Thyroid gland (tissue), 4 donors: ENCODE measurements at places on chromosomes 4 and X.

GRCh38 chr4:163816494-163816893 is 322.0 kb downstream of the TMA16 start:
- DNase-seq, result no peak

DNA sequence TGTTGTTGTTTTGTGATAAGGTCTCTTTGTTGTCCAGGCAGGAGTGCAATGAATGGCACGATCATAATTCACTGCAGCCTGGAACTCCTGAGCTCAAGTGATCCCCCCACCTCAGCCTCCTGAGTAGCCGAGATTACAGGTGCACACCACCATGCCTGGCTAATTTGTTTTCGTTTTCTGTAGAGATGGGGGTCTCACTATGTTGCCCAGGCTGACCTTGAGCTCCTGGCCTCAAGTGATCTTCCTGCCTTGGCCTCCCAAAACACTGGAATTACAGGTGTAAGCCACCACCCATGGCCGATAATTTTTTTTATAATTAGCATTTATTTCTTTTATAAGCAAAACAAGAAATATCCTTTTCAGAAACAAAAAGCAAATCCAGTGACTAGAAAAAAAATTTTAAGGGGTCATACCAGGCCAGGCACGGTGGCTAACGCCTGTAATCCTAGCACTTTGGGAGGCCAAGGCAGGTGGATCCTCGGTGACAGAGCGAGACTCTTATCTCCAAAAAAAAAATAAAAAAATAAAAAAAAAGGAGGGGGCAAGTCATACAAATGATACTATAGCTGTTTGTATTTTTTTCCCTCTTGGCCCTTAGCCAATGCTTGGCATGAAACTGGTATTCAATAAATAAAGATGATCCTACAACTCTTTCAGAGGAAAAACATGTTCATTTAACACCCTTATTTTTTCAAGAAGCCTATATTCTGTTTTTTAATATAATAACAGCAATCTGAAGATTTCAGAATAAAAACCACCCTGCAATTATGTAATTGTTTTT is 3.4 kb downstream of the PLAC8 start:
- no peak for DNase-seq

DNA sequence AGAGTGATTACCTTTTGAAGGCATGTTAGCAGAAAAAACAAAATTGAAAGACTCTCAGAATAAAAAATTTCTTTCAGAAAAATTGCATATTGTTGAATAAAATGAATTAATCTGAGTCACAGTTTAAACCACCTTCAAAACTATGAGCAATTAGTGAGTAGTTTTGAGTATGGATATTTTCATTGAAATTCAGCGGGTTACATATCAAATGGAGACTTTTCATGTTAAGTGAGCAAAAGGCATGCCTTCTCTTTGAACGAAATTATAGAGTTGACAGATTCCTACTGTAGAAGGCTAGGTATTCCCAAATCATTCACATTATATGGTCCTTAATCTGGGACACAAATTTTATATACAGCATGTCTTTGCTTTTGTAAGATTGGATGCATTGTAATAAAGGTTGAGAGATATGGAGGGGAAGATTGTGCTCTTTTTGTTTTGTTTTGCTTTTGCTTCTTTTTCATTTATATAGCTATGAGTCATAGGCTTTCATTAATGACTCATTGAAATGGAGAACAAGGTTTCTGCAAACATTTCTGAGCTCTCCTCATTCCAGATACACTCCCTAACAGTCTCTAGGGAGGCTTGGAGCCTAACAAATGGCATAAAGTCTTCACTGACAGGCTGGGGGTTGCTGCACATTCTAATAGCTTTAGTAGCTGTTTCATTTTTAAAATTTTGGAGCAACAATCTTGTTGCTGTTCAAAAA is 21.6 kb downstream of the PCDH18 start:
- no peak for DNase-seq

GRCh38 chrX:116409219-116409618 is 27.2 kb upstream of the SLC6A14 start:
- DNase-seq, result no peak

- peak; percentile 74 for DNase-seq
Measured at GRCh38 chrX:102155806-102156179, at the start of gene BEX5. Gene BEX5 (minus strand): TSS chrX:102155977. CDS start chrX:102154265, 1,712 bp downstream.

DNA sequence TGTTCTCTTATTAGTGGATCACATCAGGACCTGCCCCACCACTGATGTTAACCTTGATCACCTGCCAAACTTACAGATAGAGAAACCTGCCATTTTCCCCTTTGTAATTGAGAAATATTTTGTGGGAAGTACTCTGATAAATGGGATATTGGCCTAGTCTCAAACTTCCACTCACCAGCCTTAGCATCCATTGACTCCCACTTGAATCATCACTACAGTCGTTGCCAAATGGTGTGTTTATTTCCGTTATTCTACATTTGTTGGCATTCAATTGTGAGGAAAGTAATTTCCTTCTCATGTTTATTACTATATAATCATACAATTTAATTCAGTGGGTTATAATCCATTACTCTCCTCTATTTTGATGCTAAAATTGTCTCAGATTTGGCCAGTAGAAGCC is 156.4 kb upstream of the CXCL13 start:
- DNase-seq, result no peak

GRCh38 chrX:31279359-31279758 is 207.5 kb upstream of the FTHL17 start:
- DNase-seq, result no peak

DNA sequence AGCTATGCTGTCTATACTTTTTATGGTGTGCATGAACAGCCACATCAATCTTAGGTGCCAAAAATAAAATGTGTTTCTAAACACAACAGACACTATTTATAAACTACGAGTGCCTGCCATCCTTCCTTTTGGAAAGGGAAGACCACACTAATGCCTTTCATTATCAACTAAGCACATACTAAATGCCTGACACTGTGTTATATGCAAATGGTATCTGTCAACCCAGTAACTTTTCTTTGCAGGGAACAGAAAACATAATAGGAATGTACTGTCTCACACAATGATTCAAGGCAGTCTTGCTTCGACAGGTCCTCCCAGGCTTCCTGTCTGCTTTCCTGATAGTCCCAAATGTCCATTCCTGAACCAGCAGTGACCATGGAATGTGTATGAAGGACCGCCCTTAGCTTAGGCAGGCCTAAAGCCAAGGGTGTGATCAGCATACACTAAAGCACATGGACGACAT is 43.8 kb downstream of the ADGRA3 start:
- DNase-seq, result no peak

DNA sequence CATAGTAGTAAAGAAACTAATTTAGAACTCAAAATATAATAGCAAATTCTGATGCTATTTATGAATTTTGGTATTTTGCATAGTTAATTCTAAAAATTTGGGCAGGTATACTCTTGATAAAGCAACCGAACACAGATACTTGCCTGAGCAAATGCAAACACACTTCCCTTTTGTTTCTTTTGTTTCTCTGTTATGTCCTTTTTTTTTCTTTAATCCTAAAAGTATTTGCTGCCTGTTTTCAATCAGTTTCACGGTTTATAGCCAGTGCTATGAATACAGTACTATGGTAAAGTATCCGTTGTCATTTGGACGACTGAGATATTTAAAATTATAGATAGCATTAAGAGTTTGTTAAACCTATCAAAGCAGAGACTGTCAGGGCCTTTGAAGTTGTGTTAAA is 84.3 kb upstream of the HPRT1 start:
- DNase-seq, result no peak

- DNase-seq, result no peak
Measured at GRCh38 chr4:53477038-53477565, 99.7 kb downstream of the FIP1L1 start.

GRCh38 chr4:132770776-132771175 is 378.3 kb upstream of the PCDH10 start:
- no peak for DNase-seq

DNA sequence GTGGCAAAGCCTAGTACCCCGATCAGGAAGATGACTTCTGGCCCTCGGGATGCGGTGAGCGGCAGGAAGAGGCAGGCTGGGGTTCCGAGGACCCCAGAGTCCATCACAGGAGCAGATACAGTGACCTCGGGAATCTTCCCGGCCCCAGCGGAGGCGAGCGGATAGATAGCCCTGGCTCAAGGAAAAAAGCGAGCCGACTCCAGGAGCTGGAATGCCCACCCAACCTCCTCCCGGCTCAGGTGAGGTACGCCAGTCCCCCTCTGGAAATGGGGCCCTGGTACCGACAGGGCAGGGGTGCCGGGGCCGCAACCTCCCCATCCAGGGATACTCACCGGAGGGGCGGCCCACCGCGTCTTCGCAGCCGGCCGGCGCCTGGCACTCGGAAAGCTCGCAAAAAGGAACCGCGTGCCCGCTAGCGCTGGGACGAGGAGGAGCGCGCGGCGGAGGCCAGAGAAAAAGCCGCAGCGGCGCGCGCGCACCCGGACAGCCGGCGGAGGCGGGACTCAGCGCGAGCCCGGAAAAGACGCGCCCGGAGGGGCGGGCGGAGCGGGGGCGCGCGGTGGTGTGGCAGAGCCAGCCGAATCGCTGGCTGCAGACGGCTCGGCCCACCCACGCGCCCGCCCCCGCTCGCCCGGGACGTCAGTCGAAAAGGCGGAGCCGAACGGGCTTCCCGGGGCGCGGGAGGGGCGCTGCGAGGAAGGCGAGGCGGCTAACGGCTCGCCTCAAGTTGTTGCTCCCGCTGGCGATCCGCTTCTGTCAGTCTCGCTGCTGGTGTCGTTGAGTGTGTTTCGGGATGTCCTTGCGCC is at the start of gene ACSL4:
Gene ACSL4, minus strand, starts transcription at position 451 of the 806 bp plus-strand sequence. CDS start 49,894 bp downstream, outside the sequence.
- peak; percentile 83 for DNase-seq

DNA sequence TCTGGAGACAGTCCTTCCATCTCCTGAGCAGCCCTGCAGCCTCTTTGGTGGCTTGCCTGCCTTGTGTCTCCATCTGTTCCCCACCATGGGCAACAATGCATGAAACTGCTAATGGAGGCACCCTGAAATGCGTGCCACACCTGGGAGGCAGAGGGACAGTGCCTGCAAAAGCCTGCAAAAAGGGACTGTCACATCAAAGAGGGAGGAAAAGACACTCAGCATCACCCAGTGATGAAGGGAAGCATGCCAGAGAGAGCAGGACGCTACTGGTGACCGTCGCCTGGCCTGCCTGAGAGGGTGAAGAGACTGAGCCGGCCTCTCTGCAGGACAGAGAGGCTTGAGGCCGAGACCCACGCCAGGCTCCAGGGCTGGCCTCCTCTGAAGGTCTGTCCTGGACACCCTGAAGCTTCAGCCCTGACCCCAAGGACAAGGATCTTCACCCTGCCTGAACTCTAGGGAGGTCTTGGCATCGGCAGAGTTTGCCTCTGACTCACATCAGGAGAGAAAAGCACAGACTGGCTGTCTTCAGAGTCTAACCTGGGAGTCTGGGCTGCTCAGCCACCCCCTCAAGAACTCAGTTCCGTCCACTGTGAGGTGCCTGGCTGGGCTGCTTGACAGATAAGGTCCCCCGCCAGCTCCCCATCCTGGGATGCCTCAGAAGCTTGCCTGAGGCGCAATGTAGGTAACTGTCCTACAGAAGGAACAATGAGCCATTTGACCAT is 8.1 kb downstream of the ACSL1 start:
- no peak for DNase-seq

DNA sequence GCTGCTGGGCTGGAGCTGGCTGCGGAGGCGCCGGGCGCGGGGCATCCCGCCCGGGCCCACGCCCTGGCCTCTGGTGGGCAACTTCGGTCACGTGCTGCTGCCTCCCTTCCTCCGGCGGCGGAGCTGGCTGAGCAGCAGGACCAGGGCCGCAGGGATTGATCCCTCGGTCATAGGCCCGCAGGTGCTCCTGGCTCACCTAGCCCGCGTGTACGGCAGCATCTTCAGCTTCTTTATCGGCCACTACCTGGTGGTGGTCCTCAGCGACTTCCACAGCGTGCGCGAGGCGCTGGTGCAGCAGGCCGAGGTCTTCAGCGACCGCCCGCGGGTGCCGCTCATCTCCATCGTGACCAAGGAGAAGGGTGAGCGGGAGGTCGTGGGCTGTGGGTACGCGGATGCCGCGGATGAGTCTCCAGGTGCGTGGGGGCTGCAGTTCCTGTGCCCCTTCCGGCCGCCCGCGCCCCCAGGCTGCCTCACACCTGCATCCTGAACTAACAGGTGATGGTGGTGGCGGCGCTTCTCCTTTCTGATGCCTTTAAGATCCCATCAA is 499 bp downstream of the CYP2U1 start:
- DNase-seq, result peak; percentile 3

- no peak for DNase-seq
Measured at GRCh38 chr4:152696764-152697261, 17.0 kb upstream of the TMEM154 start.

DNA sequence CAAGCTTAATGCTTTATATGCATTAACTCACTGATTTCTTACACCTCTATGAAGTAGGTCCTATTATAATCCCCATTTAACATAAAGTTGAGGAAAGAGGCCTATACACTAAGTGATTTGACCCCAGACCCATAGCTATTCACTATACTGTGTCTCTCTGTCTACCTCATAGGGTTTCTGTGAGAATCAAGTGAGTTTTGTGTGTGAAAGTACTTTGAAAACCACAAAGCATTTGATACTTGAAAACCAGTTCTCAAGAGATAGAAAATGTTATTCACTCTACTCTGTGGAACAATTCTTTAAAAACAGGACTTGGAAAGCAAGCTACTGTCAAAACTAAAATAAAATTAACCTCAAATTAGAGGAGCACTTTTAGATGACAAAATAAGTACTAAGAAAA is 35.0 kb downstream of the SHROOM3 start:
- DNase-seq, result no peak

DNA sequence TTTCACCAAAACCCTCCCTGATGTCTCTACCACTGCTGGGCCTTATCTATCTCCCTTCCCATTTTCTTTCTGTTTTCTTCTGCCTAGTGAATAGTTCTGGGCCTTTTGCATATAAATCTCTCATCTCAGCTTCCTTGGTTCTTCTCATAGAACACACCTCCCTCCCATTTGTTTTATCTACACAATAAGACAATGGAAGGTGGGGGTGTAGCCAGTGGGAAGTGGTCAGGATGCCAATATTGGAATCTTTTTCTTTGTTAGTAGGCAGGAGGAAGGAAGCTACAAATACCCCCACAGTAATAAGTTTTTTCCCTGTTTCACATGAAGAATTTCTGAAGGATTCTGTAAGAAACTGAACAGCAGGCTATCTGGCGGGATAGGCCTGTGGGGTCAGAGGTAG is 30.9 kb upstream of the RHOH start:
- no peak for DNase-seq

DNA sequence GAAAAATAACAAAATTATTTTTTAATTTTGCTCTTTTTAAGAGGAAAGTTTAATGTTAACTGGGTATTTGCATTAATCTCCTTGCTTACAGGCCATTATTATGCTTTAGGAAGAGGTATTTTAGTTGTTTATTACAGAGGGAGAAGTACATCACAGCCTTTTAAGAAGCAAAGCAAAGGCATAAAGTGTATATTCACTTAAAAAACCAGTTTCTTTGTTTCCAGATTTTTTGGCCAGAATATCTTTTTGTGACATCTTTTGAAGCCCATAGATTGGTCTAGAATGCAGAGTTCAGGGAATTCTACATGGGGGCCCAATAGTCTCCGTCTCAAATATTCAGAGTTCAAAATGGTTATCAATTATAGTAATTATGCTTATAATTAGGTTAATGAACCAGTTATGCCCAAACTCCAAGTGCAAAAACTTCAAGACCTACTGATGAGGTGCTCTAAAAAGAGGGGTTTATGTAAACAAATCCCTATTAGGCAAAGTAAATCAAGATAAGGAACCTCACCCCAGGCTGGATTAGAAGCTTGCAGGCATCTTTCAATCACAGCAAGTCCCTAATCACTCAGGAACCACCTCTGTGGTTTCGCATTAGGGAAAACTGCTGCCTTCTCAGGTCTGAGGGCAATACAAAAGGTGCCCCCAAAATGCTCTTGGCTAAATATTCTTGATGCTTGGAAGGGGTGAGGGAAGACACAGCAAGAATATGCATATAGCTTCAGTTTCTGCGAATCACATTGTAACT is 1.4 kb downstream of the CXXC4 start:
- DNase-seq, result no peak

GRCh38 chr4:135917011-135917410 is 1615.3 kb downstream of the PCDH18 start:
- no peak for DNase-seq

GRCh38 chr4:85779165-85779564 is 304.2 kb downstream of the ARHGAP24 start:
- no peak for DNase-seq
